ENCODE measurements at places on chromosomes 3 and 15.
A peak's percentile ranks its signal among the peaks of the same experiment; 100 is the strongest.

DNA sequence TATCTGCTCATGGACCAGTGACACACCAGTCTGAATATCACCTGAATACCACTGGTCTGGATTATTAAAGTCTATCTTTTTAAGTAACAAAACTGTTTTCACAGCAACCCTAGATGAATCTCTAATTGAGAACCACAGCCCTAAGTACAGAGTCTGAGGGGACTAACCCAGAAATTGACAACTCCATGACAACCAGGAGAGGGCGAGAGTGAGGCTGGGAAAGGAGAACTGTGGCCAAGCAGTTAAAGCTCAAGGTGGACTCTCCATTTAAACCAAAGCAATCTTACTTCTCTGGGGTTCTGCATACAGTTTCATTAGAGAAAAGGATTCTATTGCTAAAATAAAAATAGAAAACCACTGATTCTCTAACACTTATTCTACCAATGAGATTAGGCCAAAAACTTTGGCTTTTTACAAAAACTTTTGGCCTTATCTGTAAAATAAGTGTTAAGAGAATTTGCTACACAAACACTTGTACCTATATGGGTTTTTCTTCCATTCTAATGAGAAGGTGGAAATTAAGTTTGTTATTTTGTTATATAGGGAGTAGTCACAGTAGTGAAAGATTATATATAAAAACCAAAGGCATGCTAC, 11.4 kb downstream of the NEK10 start:
- DNase-seq: peak; percentile 73

DNA sequence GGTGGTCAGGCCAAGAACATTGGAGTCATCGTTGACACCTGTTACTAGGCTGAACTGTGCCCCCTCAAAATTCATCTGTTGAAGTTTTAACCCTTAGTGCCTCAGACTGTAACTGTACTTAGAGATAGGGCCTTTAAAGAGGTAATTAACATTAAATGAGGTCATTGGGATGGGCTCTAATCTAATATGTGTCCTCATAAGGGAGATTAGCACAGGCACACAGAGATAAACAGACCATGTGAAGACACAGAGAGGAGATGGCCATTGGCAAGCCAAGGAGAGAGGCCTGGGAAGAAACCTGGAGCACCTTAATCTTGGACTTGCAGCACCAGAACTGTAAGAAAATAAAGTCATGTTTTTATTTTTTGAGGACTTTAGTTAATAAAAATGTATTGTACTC, 59.6 kb downstream of the PLCL2 start:
- no peak for DNase-seq

- no peak for DNase-seq
These were observed 23.4 kb upstream of the ZFAND6 start for GRCh38 chr15:80036071-80036470.

- no peak for DNase-seq
These were observed 50.4 kb downstream of the TFDP2 start for GRCh38 chr3:142098964-142099363.

- DNase-seq: no peak
These were observed 331.6 kb downstream of the PYDC2 start for GRCh38 chr3:191792580-191792979.

DNA sequence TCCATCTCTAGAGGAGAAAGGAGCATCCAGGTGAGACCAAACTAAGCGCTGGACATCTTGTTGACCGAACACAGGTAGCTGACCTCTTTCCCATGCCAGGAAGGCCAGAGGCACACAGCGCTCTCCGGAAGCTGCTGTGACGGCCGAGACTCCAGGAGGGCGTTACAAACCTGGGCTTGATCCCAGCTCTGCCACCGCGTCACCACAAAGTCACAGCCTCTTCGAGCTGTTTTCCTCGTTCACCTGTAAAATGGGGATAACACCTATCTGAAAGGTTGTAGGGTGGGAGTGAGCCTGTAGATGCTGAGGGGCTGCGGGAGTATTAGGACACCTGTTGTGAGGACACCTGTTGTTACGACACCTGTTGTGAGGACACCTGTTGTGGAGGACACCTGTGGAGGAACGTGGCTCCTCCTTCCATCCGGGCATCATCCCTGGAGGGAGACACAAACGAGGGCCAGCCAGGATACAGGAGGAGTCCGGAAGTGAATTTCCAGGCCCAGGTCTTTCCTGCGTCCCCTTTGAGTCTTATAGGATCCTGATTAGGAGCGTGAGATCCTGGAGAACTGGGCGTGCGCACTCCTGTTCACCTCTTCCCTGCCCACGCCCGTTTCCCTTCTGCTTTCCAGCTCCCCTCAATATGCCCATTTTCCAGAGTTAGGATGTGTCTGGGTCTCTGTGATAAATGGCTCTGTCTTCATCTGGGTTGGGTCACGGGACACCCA, 2.3 kb upstream of the MUC4 start:
- no peak for DNase-seq

GRCh38 chr3:100257586-100257985, 3.2 kb upstream of the TBC1D23 start:
- DNase-seq: no peak
